ENCODE measurements at places on chromosomes 1 and 21.

- no peak for DNase-seq
Measured at GRCh38 chr1:153619171-153619570, 3.0 kb upstream of the S100A14 start.

DNA sequence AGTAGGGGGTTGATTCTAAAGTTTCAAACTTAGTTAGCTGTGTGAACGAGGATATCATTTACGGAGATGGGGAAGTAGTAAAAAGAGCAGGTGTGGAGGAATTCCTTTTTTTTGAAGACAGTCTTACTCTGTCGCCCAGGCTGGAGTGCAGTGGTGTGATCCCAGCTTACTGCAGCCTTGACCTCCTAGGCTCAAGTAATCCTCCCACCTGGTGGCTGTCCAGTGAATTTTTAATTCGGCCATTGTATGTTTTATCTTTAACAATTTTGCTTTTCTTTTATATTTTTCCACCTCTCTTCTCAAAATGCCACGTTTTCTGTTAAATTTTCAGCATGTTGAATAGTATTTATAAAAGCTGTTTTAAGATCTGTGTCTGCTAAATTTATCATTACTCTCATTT is 12.3 kb upstream of the CENPF start:
- DNase-seq: no peak

DNA sequence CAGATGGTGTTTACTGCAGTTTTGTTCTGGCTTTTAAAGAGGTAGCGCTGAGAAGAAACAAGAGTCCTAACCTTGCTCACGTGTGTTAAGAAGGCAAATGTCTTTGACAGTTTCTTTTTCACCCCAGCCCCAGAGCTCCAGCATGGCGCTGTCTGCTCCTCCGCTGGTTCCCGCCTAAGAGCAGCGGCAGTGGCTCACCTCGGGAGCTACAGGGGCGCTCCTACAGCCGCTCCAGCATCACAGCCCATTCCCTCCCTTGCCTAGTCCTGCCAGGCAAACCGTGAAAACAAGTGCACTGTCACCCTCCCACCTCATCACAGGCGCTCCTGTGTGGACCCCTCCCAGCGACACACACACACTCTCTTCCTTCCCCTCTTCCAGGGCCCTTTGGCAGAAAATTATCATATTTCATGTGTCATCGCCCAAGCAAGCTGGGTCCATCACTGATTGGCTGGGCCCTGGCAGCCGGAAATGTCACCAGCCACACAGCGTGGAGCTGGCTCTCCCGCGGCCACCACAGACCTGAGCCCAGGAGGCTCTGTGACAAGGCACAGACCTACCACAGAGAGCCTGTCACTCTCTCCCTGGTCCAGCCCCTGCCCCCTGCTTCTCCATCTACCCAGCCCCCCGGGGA is 1.2 kb upstream of the HIVEP3 start:
- no peak for DNase-seq

DNA sequence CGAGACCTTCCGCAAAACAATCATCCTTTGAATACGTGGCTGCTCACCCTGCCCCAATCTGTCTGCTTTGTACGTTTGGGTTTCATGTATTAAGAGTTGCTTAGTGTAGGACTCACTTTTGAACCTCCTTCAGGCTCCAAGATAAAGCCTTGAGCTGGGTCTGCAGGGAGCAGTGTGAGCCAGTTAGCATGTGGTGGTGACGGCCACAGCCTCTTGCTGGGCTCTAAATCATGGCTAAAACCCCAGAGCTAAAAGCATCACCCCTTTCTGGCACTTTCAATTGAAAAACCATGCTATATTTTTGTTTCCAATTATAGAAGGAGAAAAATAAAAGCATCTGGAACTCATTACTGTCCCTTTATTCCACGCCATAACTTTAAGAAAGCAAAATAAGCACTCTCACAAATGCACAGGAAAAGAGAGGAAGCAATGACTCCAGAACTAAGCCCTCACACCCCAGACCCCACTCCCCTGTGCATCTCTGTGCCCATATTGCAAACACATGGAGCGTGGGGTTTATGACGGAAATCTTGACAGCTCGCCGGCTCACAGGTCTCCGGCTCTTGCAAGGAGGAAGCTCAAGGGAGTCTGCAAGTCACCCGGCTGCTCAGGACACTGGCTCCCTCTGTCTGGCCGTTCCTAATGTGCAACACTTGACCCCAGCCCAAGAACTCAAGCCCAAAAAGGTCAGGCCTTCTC is 135.5 kb downstream of the MIS18A start:
- DNase-seq: no peak

DNA sequence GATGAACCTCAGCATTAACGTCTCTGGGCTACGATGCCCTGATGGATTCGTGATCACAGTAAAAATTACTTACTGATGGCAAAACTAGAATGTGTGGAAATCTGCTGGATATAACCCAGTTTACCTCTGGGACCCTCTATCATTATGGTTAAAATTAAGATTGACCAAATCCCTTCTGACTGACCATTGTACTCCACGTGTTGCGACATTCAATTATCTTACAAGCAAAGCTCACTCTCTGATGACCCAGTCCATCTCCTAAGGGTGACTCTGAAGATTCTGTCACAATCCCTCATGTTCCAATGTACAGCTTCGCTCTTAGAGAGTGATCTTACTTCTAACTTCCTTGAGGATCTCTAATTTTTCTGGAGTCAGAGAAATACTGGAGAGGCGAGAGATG is 288.5 kb upstream of the RUNX1 start:
- DNase-seq: no peak

DNA sequence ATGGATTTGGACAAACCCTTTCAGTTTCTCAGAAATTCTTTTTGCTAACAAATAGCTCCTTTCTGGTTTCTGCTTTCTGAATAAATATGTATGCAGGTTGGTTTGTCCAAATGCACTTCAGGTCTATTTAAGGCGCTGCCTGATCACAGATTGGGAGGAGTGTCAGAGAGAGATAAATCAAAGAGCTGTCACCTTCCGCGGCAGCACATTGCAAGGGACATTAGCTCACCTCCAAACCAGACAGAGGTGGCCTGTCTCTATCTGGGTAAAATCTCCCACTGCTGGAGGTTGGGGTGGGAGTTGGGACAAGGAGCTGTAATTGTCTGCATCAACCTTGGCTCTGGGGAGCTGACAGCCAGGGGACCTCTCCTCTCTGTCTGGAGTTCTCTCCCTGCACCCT is 25.2 kb downstream of the PRAMEF20 start:
- no peak for DNase-seq

DNA sequence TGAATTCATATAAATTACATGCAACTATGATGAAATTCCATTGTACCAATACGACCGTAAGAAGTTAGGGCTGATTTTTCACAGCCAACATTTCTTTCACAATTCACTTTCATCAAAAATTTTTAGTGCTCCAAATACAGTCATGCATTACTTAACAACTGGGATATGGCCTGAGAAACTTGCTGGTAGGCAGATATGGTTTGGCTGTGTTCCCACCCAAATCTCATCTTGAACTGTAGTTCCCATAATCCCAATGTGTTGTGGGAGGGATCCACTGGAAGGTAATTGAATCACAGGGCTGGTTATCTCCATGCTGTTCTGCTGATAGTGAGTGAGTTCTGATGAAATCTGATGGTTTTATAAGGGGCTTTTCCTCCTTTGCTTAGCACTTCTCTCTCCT is 244.4 kb downstream of the AKT3 start:
- no peak for DNase-seq

GRCh38 chr1:36709869-36710481 is 227.3 kb upstream of the CSF3R start:
- DNase-seq: no peak

DNA sequence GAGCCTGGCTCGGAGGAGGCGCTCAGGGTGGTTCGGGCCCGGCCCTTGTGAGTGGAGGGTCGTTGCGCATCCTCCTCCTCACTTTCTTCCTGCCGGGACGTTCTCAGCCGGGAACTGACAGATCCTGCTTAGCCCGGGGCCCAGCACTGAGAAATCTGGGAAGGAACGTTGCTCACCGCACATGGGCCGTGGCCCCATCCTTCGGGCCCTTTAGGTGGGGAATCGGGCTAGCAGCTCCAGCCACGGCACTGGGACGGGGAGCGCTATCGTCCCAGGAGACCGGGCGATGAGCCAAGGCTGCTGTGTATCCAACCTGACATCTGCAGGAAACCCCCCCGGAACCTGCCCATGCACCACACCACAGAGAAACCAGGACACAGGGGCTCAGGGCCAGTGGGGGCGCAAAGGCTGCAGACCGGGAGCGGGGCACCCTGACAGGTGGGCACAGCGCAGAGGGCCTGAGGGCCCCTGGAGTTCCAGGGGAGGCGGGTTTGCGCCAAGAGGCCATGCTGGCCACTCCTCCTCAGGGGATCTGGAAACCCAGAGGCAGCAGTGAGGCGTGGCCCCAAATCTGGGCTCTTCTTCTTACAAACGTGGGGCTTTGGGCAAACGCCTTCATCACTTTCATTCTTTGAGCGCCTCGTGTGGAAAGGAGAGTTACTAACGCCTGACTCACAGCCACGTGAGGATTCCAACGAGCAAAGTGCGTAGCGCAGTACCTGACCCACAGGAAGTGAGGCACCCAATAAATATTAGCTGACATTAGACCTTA is at the start of gene SH2D5:
Gene SH2D5, minus strand, starts transcription at position 116 of the 772 bp plus-strand sequence. CDS start 4,659 bp downstream, outside the sequence.
- DNase-seq: no peak

DNA sequence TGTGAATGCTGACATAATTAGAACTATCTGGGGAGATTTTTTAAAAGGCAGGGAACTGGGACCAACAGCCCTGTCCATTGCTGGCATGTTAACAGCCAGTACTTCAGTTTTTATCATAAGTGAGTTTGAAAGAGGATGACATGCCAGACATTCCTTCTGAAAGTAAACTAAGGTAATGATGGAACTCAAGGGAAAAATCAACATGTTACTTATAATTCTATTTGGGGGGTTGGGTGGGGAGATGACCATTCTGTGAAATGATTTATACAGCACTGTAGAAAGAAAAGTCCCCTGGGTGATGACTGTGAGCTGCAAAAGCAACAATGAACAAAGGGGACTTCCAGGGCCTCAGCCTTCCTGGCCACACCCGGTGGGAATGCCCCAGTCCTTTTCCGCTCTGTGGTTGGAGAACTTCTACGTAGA is 5.4 kb upstream of the LAMC2 start:
- no peak for DNase-seq

- no peak for DNase-seq
Measured at GRCh38 chr1:203629507-203630082, 3.0 kb downstream of the ATP2B4 start.

DNA sequence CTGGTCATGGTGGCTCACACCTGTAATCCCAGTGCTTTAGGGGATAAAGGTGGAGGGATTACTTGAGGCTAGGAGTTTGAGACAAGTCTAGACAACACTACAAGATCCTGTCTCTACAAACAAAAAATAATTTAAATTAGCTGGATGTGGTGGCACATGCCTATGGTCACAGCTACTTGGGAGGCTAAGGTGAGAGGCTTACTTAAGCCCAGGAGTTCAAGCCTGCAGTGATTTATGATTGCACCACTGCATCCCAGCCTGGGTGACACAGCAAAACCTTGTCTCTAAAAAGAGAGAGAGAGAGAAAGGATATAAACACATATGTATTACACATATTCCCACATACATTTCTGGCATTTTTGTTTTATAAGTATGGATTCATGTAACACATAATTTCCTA is 325.2 kb downstream of the DUSP10 start:
- DNase-seq: no peak

- no peak for DNase-seq
Measured at GRCh38 chr1:53730224-53730865, 8.6 kb downstream of the GLIS1 start.

- DNase-seq: no peak
Measured at GRCh38 chr1:96782206-96782605, 60.6 kb downstream of the PTBP2 start.

DNA sequence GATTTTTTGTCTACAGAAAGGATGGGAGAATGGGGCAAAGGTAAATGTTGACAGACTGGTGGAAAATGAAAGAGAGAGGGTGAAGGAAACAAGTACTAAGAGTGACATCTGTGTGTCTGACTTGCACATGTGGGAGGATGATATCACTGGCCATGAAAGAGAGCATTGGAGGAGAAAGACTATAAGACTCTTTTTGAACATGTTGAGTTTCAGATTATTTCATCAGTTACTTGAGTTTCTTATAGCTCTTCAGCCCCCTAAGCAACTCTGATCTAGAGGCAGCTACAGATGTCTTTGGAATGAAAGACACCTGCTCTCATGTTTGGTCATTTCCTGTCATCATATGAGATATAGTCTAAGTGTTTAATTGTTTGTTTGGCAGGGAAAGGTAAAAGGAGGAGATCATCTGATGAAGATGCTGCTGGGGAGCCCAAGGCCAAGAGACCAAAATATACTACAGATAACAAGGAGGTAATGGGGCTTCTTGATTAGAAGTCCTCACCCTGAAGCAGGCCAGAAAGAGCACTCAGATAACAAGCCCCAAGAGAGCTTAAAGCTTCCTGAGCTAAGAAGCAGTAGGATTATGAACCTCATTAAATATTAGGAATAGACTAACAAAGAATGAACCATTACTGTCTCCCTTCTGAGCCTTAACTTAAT is 4.5 kb downstream of the POLR3C start:
- no peak for DNase-seq

- no peak for DNase-seq
Measured at GRCh38 chr1:200493344-200493743, 83.5 kb upstream of the ZNF281 start.

GRCh38 chr1:153361480-153362109 is 3.9 kb downstream of the S100A9 start:
- no peak for DNase-seq

GRCh38 chr1:29239142-29239541 is 2.8 kb downstream of the PTPRU start:
- DNase-seq: no peak

GRCh38 chr1:167899253-167899681 is 14.7 kb downstream of the ADCY10 start:
- no peak for DNase-seq

DNA sequence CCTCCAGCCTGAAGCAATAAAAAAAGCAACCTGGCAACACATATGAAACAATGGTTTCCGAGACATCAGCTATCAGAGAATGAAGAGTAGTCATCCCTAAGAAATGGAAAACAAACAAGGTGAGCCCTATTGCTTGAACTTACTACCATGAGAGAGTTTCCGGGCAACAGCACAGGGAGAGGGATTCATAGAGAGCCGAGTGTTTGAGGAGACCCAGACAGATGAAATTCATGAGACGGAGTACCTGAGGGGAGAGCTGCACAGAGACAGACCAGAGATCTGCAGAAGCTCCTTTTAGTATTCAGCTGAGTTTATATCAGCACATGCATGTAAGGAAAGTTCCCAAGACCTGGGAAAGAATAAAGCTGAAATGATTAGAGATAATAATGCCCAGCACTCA is 19.8 kb downstream of the CRB1 start:
- no peak for DNase-seq

DNA sequence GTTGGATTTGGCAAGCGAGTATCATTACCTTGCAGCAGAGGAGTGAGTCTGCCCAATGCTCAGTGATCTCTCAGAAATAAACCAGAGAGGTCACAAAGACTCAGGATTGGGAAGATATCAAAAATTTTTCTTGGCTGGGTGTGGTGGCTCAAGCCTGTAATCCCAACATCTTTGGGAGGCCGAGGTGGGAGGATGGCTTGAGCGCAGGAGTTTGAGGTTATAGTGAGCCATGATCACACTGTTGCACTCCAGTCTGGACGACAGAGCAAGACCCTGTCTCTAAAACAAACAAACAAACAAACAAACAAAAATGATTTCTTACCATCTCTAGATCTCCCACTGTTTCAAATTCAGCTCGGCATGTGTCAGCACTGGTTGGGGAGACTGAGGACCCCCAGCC is 13.3 kb upstream of the BECN2 start:
- no peak for DNase-seq

Measured in cortex of kidney (tissue), 1 donor.